Common myeloid progenitor, CD34-positive (primary cell): ENCODE measurements at places on chromosomes 13 and 19.

DNA sequence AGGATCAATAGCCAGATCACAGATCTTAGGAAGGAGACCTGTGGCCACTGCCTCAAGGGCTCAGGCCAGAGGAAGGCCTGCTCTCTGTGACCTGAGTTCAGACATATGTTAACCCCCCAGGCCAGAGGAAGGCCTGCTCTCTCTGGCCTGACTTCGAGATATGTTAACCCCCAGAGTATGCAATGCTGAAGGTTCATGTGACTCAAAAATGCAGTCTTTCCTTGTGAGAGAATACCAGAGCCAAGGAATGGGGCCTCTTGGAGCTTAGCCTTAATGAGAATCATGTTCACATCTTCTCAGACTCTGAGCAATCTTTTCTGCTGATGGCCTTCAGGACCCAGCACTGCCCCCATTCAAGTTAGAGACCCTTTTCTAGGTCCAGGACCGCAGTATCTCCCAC is 36.7 kb downstream of the MBNL2 start:
- no peak for DNase-seq

DNA sequence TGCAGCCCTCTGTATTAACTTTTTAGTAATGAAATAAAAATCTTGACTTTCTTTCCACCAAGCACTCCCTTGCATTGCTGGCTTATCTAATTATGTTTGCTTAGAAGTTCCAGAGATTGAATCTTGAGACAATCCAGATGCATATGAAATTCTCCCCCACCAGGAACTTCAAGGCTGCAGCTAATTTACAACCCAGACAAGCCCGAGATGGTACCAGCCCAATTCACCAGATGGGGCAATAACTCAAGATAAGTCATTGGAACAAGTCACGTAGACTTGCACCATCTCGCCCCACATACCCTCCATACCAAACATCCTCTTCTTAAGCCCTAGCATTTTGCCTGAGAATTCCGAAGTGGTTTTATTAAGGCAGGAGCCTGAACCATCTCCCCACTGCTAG is 29.0 kb downstream of the UTP14C start:
- no peak for DNase-seq

DNA sequence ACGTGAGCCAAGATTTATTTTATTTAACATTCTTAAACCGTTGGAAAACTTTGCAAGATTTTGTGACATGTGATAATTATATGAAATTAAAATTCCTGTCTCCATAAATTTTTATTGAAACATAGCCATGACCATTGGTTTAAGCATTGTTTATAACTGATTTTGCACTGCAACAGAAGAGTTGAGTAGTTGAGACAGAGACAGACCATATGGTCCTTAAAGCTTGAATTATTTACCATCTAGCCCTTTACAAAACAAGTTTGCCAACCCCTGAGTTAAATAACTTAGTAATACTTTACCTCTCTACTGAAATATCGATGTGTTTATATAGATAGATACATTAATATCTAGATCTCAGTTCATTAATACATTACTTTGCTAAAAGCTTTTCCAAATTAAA is 814.1 kb upstream of the GPC6 start:
- no peak for DNase-seq

GRCh38 chr13:85197431-85197830 is 601.8 kb downstream of the SLITRK6 start:
- no peak for DNase-seq

- DNase-seq = peak; percentile 78
Measured at GRCh38 chr13:31045286-31046081, 113.0 kb downstream of the TEX26 start.

GRCh38 chr19:18264137-18264854 is 10.0 kb downstream of the IQCN start:
- DNase-seq = no peak
